Brain (organoid and tissue), 16 donors: ENCODE measurements at places on chromosomes 2 and 18. TPM values are rescaled to one million over a fixed set of nuclear protein-coding genes. Genes with fewer than 3 reads are reported as not detected.

ZNF385B gene
- polyA plus RNA-seq: 2.4 TPM

GPR35 gene
- polyA plus RNA-seq: 1.5 TPM

MEP1B gene
- polyA plus RNA-seq: not detected

SCTR gene
- not detected for polyA plus RNA-seq

KCNG2 gene
- 0.20 TPM for polyA plus RNA-seq

SMAD2 gene
- polyA plus RNA-seq: 73.8 TPM

ZNF396 gene
- polyA plus RNA-seq: 1.3 TPM

CCDC121 gene
- 3.0 TPM for polyA plus RNA-seq

PLCL1 gene
- polyA plus RNA-seq: 5.7 TPM

MPP4 gene
- polyA plus RNA-seq: not detected

GKN2 gene
- not detected for polyA plus RNA-seq

INHA gene
- polyA plus RNA-seq: 0.37 TPM

SERPINB10 gene
- polyA plus RNA-seq: not detected

TDRD15 gene
- not detected for polyA plus RNA-seq

FOXD4L1 gene
- not detected for polyA plus RNA-seq

DPP10 gene
- polyA plus RNA-seq: 4.7 TPM

CNGA3 gene
- 10.8 TPM for polyA plus RNA-seq

REG3A gene
- polyA plus RNA-seq: not detected

SLC11A1 gene
- polyA plus RNA-seq: 1.7 TPM

YES1 gene
- 8.2 TPM for polyA plus RNA-seq

VIL1 gene
- polyA plus RNA-seq: not detected

EVA1A gene
- polyA plus RNA-seq: 4.9 TPM

LOXL3 gene
- 4.9 TPM for polyA plus RNA-seq

CPS1 gene
- 1.5 TPM for polyA plus RNA-seq

ACMSD gene
- not detected for polyA plus RNA-seq

ATL2 gene
- polyA plus RNA-seq: 12.2 TPM

DHRS9 gene
- 0.44 TPM for polyA plus RNA-seq

DYNAP gene
- not detected for polyA plus RNA-seq

SCN3A gene
- polyA plus RNA-seq: 10.8 TPM

PDCL3 gene
- 34.8 TPM for polyA plus RNA-seq

SERPINB13 gene
- not detected for polyA plus RNA-seq

IGFBP2 gene
- 233 TPM for polyA plus RNA-seq

FER1L5 gene
- not detected for polyA plus RNA-seq

TMEM178A gene
- polyA plus RNA-seq: 25.1 TPM

MAP4K4 gene
- 89.6 TPM for polyA plus RNA-seq
